IMR-90 (cell line): ENCODE measurements at places on chromosomes 6 and 20. TPM values are rescaled to one million over a fixed set of nuclear protein-coding genes. Genes with fewer than 3 reads are reported as not detected.
A peak's percentile ranks its signal among the peaks of the same experiment; 100 is the strongest.

GRCh38 chr6:7675353-7675945 lies 50.5 kb upstream of the BMP6 start:
- H3K27me3 ChIP-seq: peaks cover 5% of the 10 kb centered on the region
- no peak overlapping the region for H3K27ac ChIP-seq
- no peak for DNase-seq
- no peaks in the 10 kb centered on the region for H3K36me3 ChIP-seq

DNA sequence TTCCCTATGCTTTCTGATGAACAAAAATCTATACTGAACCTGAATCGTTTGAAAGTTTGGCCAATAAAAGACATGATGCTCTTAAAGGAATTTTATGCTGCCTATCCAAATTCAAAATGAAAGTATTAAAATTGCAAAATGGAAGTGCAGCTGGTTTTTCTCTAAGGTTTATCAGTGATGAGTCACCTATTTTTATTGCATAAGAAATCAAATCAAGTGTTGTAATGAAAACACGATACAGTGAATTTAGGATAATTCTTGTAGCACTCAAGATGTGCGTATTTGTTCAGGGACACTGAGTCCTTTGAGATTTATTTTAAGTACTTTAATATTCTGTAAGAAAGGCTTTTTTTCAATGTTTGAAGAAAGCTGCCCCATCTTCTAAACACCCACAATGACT lies 409.5 kb downstream of the ADGRB3 start:
- DNase-seq: peak; percentile 1
- no peak overlapping the region for H3K4me3 ChIP-seq

GRCh38 chr20:45032781-45033180 lies 66.5 kb downstream of the STK4 start:
- H3K27me3 ChIP-seq: no peaks in the 10 kb centered on the region
- H3K27ac ChIP-seq: no peak overlapping the region
- no peak overlapping the region for H3K4me3 ChIP-seq

DNA sequence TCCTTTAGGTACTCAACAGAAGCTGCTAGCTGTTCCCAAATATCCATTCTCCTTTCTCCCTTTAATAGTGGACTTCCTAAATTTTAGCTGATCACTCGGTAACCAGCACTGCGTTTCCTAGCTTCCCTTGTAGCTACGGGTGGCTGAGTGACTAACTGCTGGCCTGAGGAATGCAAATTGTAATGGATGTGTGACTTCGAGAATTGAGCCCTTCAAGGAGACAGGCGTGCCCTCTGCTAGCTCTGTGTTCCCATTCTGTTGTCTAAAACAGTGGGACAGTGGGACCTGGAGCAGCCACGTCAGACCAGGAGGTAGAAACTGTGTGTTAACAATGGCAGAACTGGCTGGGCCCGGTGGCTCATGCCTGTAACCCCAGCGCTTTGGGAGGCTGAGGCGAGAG lies 56.5 kb downstream of the SCML4 start:
- no peak for DNase-seq
- H3K36me3 ChIP-seq: no peaks in the 10 kb centered on the region
- H3K27me3 ChIP-seq: peaks cover 8% of the 10 kb centered on the region
- no peaks in the 10 kb centered on the region for H3K4me1 ChIP-seq
- no peak overlapping the region for H3K4me3 ChIP-seq

- H3K4me3 ChIP-seq: no peak overlapping the region
- no peak overlapping the region for H3K27ac ChIP-seq
- no peaks in the 10 kb centered on the region for H3K4me1 ChIP-seq
- DNase-seq: no peak
- no peaks in the 10 kb centered on the region for H3K27me3 ChIP-seq
Observed at GRCh38 chr20:13059398-13060136, 50.8 kb downstream of the SPTLC3 start.

DNA sequence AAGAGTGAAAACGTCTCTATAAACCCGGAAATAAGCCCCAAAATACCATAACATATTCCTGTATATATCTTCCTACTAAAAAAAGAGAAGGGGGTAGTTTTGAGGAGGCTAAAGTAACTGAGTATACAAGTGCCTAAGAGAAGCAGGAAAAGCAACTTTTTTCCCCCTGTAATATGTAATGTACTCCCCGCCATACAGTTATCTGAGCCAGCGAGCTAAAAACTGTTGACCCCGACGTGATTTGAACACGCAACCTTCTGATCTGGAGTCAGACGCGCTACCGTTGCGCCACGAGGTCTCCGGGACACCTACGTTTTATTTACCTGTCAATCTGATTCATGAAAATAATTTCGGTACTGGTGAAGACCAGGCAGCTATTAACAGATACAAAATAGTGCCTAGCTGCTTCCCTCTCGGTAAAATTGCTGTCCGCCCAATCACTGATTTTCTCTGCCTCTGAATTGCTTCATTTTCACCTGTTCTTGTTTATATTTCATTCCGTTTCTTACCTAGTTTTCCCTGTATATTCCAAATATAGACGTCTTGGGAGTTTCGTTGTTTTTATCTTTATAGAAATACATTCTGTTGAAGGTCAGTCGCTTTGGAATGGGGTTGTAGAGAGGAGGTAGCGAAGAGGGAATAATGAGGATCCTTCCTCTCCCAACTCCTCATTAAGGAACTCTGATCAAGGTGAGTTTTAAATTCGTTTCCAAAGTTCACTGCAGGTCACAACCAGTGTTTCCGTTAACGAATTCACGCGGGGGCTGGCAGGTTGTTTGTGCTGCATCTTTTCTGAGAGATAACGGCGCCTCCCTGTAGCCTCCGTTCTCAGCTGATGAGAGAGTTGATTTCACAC lies 33.6 kb upstream of the BTN3A2 start:
- H3K4me1 ChIP-seq: peaks cover 2% of the 10 kb centered on the region; the same call in 1 of the 2 replicates
- no peaks in the 10 kb centered on the region for H3K36me3 ChIP-seq
- peak overlapping the region; percentile 54 for H3K4me3 ChIP-seq
- H3K27ac ChIP-seq: no peak overlapping the region
- DNase-seq: peak; percentile 62
- no peaks in the 10 kb centered on the region for H3K27me3 ChIP-seq

DNA sequence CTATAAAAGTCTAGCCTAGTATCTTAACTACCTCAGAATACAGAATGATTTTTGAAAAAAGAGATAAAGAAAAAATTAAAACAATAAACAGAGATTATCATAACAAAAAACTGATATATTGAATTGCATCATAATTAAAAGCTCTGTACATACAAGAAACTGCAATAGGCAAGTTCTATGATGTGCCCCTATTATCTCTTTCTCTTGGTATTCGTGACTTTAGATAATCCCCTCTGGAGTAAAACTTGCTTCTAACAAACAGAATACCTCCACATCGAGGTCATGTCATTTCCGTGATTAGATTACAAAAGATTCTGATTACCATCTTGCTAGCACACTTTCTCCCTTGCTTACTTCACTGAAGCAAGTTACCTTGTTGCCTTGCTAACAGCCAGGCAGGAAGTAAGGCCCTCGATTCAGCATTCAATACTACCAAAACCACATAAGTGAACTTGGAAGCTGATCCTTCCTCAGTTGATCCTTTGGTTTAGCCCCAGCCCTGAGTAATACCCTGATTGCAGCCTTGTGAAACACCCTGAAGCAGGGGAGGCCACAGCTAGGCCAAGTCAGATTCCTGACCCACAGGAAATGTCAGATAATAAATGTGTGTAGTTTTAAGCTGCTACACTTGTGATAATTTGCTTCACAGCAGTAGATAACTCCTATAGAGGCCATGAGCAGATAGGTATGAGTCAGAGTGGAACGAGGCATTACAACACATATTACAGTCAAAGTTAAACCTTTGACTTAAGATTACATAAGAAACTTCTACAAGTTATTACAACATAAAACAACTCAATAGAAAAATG lies 53.7 kb upstream of the TMX4 start:
- H3K27ac ChIP-seq: peak overlapping the region; percentile 73
- H3K27me3 ChIP-seq: no peaks in the 10 kb centered on the region; the same call in 1 of the 2 replicates
- DNase-seq: peak; percentile 90
- no peaks in the 10 kb centered on the region for H3K36me3 ChIP-seq
- H3K4me3 ChIP-seq: no peak overlapping the region

- no peak overlapping the region for H3K4me3 ChIP-seq
- H3K27ac ChIP-seq: peak overlapping the region; percentile 58; the same call in 1 of the 2 replicates
- peak; percentile 71 for DNase-seq
- H3K4me1 ChIP-seq: peaks cover 13% of the 10 kb centered on the region
- H3K27me3 ChIP-seq: no peaks in the 10 kb centered on the region
Observed at GRCh38 chr6:148507774-148508173, 165.1 kb downstream of the SASH1 start.

DNA sequence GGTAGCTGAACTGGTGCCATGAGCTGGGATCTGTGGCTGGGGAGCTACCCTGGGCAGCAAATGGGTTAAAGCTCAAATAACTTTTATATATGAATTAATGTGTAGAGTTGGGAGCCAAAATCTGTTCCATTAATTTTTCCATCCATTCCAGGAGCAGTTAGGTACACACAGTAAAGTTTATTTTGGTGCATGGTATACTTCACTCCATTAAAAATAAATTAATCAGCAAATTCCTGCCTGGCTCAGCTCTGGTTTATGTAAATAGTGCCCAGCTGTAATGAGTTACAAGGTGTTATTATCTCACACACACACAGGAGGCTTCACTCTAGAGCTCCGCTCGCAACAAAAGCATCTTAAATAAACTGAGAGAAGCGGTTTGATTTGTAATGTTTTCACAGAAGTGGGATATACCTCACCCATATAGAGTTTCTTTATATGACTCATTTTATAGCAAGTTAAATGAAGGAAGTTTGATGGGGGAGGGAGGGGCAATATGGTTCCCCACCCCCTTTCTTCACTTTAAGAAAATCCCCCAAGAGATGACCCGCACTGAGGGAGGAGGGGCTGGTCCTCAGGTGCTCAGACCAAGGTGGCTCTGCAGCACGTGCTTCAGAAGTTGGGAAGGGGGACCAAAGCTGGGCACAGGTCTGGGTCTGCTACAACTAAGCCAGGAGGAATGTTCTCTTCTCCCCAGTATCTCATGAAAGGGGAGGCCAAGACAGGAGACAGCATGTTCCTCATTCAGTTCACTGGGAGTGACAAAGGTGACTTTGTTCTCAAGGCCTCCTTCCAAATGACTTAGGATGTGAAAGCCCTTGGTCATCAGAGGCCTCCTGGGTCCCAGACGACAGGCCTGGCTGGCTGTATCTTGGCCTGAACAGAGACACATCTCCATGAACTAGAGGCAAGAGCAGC lies 10.5 kb upstream of the FAM83C start:
- DNase-seq: peak; percentile 88
- H3K27me3 ChIP-seq: no peaks in the 10 kb centered on the region
- no peak overlapping the region for H3K4me3 ChIP-seq
- H3K4me1 ChIP-seq: peaks cover 52% of the 10 kb centered on the region
- no peaks in the 10 kb centered on the region for H3K36me3 ChIP-seq
- peak overlapping the region; percentile 85 for H3K27ac ChIP-seq

DNA sequence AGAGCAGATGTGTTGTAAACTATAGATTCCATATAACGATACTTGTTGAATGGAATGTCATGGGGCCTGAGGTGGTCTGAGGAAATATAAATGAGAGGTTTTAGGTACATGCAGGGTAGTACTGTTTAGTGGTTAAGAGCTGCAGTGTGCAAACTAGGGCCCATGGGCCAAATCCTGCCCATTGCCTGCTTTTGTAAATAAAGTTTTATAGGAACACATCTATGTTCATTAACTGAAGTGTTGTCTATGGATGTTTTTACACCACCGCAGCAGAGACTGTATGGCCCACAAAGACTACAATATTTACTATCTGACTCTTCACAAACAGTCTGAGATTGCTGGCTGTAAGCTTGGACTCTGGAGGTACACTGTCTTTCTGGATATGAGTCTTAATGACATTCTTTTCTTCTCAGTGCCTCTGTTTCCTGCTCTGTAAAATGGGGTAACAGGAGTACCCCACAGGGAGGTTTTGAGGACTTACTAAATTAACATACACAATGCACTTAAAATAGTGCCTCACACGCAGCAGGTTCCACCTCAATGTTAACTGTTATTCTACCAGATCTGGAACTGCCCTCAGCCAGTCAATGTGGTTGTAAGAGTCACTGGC lies 12.5 kb downstream of the GCM1 start:
- no peak overlapping the region for H3K4me3 ChIP-seq
- H3K4me1 ChIP-seq: no peaks in the 10 kb centered on the region
- H3K36me3 ChIP-seq: no peaks in the 10 kb centered on the region
- no peak overlapping the region for H3K27ac ChIP-seq
- DNase-seq: no peak
- H3K27me3 ChIP-seq: peaks cover 18% of the 10 kb centered on the region

- H3K36me3 ChIP-seq: no peaks in the 10 kb centered on the region
- peaks cover 2% of the 10 kb centered on the region; the same call in 1 of the 2 replicates for H3K4me1 ChIP-seq
Observed at GRCh38 chr6:113754291-113754690, 102.9 kb upstream of the MARCKS start.

- H3K36me3 ChIP-seq: no peaks in the 10 kb centered on the region
- DNase-seq: no peak
- peaks cover 3% of the 10 kb centered on the region; the same call in 1 of the 2 replicates for H3K4me1 ChIP-seq
Observed at GRCh38 chr6:13873288-13874190, 51.2 kb upstream of the RNF182 start.

DNA sequence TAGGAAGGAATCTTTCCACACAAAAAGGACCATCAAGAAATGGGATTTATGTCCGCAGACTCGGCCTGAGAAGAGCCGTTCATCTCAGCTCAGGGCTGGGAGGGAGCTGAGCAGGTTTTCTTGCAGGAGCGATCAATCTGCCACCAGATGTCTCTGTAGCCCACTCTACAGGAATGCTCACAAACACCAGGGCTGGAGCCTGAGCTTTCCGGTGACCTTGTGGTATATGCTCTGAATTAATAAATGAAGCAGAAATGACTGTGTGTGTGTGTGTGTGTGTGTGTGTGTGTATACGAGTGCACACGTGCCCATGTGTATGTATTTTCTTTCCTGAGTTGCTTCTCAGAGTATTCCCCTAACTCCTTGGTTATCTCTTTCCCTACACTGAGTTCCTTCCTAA lies 12.0 kb downstream of the CD83 start:
- no peaks in the 10 kb centered on the region for H3K4me1 ChIP-seq
- H3K36me3 ChIP-seq: no peaks in the 10 kb centered on the region
- no peak overlapping the region for H3K4me3 ChIP-seq
- H3K27me3 ChIP-seq: no peaks in the 10 kb centered on the region
- no peak overlapping the region for H3K27ac ChIP-seq

The LIN28B gene
- not detected in 2 replicates for total RNA-seq

The PRR18 gene
- not detected in 2 replicates for total RNA-seq

The DLL1 gene
- total RNA-seq: under 0.01 TPM in 2 replicates

The C6orf141 gene
- total RNA-seq: not detected in 2 replicates

The WFDC2 gene
- not detected in 2 replicates for total RNA-seq

The CRNKL1 gene
- total RNA-seq: 20.1 and 33.9 TPM in 2 replicates

The TMEM151B gene
- total RNA-seq: not detected in 2 replicates

The C20orf141 gene
- total RNA-seq: 0.36 TPM in 1 of 2 replicates, not detected in the other

The PNPLA1 gene
- total RNA-seq: not detected in 2 replicates
